ENCODE measurements at places on chromosomes 12 and 14. TPM values are rescaled to one million over a fixed set of nuclear protein-coding genes. Genes with fewer than 3 reads are reported as not detected.

- ATAC-seq: no peak
These were observed 215.2 kb downstream of the RASSF9 start for GRCh38 chr12:85621041-85621440.

Gene WNT5B
- total RNA-seq: 26.5 TPM

- peak; percentile 37 for ATAC-seq
These were observed 105.1 kb upstream of the TMEM260 start for GRCh38 chr14:56474419-56475022.

Gene FOXG1
- 0.10 TPM for total RNA-seq

GRCh38 chr12:39505023-39505422, 62.1 kb upstream of the KIF21A start:
- ATAC-seq: no peak

DNA sequence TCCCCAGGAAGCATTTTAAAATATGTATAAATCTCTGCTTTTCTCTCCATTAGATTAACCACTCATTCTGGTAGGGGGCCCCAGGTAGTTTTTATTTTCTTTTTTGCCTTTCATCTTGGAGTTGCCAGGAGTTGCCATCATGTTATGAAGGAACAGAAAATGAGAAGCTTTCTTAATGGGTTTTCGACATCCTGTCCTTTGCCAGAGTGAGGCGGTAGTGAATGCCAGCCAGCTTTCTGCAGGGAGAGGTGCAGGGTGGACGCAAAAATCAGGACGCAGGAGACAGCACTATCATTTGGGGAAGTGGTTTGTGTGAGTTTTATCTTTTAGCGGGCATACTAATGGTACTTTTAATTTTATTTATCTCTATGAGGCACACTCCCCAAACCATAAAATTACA, 1.7 kb downstream of the RASSF8 start:
- no peak for ATAC-seq
